Dermis microvascular lymphatic vessel endothelial cell (primary cell): ENCODE measurements at places on chromosomes 7 and 10.

DNA sequence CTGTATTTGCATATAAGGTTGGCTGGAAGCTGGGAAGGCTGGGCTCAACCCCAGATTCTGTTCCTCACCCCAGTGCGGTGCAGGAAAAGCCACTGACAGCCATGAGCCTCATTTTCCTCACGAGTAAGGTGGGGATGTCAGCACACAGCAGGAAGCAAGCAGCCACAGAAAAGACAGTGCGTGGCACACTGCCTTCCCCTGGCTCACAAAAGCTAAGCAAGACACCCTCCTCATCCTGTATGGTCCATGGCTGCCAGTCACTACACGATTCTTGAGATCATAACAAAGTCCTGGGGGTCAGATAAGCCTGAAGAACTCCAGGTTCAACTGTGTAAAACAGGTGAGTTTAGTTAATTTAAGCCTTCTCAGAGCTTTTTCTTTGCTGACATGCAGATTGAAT is 28.9 kb upstream of the DDC start:
- DNase-seq, result no peak

DNA sequence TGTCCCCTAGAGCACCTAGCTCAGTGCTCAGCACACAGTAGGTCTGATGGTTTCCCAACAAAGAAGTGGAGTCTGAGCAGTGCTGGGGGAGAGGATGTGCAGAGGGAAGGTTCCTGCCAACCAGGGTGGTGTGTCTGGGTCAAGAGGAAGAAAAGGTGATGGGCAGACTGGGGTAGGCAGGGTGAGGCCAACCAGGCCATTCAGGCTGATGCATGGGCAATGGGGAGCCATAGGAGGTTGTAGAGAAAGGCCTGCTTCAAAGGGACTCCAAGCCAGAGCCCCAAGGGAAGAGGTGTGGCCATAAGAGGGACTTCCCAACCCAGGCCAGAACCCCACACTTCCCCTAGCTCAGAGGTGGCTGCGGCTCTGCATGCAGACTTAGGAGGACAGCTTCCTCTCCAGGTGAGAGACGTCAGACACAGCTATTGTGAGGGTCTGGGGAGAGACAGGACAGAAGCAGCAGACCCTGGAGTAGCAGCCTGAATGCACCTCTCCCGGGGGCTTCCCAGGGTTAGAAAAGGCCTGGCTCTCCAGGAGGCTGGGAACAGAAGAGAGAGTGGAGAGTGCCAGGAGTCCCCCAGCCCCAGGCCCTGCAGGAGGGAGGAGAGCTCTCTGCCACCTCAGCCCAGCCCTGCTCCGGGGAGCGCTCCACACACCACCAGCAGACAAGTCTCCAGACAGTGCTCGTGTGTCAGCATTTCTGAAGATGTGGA is 87.4 kb upstream of the ZMIZ1 start:
- no peak for DNase-seq

- no peak for DNase-seq
Observed at GRCh38 chr10:90378524-90379076, 479.2 kb downstream of the HTR7 start.

DNA sequence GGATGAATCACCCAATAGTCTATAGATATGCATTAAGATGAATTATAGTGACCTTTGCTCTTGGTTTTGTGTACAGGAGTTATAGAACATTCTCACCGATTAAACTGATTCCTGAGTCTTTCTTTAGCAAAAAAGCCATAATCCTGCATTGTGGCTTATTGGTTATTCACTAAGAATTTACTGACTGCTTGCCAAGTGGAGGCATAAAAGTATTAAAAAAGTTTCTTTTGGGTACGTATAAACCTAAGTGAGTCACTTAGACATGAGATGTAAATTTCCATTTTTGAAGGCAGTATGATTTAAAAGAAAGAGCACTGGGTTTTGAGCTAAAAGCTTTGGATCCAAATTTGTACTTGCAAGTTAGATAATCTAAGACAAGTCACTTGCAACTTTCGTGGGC is 100.7 kb downstream of the CDK6 start:
- DNase-seq, result no peak

- DNase-seq, result peak; percentile 58
Observed at GRCh38 chr10:102449321-102450123, 1.8 kb downstream of the C10orf95 start.

GRCh38 chr10:86267286-86268195 is 99.1 kb downstream of the GRID1 start:
- no peak for DNase-seq

- no peak for DNase-seq
Observed at GRCh38 chr7:11743016-11743415, 89.0 kb downstream of the THSD7A start.

DNA sequence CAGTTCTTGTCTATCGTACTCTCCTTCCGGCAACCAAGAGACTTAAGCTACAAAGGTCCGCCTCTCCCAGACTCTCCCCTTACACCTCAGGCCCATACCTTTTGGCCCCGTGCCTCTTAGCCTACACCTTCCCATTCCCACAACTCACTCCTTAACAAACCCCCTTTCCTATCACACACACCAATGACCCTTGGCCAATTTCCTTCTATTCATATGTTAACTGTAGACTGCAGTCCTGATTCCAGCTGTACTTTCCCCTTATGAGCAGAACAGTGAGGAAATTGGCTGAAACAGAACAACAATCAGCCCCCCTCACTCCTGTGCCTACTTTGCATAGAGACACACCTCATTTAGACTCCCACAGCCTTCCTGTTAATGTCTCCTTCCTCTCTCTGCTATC is 1.4 kb upstream of the TMEM139 start:
- DNase-seq, result no peak

DNA sequence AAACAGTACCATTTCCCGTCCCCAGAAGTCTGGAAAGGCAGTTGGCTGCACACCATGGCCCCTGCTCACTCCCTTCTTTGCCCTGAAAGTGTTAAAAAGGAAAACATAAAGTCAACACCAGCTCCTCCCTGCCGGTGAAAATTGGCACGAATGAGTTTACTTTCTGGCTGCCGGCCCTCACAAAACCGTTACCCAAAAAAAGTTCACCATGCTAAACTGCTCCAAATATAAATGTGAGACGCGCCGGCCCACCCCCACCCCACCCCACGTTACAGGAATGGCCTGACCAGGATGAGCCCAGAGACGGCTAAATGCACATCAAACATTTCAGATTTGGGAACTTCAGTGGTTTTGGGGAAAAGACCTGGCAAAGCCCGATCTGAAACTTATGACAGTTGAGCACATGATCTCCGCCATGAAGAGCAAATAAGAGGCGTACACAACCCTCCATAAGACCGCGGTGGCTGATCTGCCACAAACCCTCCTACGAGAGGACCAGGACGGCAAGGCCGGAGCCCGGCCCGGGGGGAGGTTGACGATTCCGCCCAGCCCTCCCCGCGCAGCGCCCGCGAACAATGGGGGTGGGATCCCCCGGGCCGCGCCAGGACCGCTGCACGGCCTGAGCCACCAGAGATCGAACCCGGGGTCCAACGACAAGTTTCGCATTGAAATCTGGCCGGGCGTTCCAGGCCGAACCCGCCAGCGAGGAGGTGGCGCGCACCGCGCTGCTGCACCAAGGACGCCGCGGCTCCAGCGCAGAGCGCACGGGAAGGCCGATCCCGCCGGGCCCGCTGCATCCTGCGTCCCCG is 952 bp downstream of the DIP2C start:
- no peak for DNase-seq

GRCh38 chr10:124308056-124308645 is 110.6 kb downstream of the OAT start:
- no peak for DNase-seq

DNA sequence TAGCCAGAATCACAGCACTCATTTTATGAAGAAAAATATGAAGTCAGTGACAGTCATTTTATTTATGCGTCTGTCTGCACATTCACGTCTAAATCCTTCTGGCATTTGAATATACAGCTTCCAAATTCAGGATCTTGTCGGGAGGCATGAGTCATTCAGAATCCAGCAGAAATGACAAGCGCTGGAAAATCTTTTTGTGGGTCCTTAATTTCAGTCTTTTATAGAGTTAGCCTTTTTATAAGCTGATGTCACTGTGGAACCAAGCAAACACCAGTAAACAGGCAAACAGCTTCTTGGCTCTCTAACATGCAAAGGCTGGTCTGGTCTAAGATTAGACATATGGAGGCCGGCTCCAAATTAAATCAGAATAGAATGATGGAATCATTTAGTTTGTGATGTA is 388.2 kb upstream of the TEX47 start:
- DNase-seq, result no peak

GRCh38 chr7:129575699-129576098 is 35.8 kb upstream of the NRF1 start:
- DNase-seq, result no peak

DNA sequence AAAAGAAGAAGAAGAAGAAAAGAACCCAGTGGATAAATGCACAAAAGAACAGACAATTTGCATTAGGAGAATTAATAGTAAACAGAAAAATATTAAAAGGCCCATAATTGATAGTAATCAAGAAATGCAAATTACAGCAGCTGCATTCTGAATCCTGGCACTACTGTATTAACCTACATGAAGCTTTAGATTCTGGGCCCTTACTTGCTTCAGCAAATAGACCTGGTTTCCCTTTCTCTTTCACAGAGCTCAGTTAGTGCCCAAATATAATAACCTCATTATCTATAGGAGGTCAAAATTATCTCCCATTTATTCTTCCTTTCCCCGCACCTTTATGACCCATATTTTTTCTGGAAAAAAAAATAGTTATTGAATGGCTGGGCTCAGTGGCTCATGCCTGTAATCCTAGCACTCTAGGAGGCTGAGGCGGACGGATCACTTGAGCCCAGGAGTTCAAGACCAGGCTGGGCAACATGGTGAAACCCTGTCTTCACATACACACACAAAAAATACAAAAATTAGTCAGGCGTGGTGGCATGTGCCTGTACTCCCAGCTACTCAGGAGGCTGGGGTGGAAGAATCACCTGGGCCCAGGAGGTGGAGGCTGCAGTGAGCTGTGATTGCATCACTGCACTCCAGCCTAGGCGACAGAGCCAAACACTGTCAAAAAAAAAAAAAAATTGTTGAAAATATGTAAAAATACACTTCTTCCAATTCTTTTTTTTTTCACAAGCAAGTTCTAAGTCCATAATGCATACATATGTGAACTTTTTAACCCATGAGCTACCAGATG is 36.0 kb upstream of the PIK3AP1 start:
- no peak for DNase-seq

GRCh38 chr7:6628045-6628444 is 9.1 kb upstream of the ZNF316 start:
- DNase-seq, result no peak

- no peak for DNase-seq
Observed at GRCh38 chr7:7201578-7202374, 19.4 kb downstream of the C1GALT1 start.

DNA sequence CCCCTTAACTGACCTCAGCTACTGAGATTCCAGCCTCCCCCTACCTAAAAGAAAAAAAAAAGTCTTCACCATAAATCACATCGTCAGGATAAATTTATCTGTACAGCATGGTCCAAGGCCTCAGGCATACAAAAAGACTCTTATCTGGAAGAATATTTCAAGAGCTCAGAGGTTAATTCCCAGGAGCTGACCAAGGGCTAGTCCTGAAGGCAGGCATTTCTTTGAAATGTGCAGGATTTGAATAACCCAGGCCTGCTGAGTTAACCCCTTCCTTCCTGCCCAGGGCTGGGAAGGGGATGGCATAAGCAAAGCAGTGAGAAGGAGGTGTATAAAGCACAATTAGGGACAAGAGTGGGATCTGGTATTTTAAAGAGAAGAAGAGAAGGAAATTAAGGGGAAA is 111.2 kb downstream of the RNLS start:
- no peak for DNase-seq

- DNase-seq, result no peak
Observed at GRCh38 chr7:34327681-34328080, 330.3 kb upstream of the NPSR1 start.

- no peak for DNase-seq
Observed at GRCh38 chr7:41573443-41573842, 129.4 kb downstream of the INHBA start.

DNA sequence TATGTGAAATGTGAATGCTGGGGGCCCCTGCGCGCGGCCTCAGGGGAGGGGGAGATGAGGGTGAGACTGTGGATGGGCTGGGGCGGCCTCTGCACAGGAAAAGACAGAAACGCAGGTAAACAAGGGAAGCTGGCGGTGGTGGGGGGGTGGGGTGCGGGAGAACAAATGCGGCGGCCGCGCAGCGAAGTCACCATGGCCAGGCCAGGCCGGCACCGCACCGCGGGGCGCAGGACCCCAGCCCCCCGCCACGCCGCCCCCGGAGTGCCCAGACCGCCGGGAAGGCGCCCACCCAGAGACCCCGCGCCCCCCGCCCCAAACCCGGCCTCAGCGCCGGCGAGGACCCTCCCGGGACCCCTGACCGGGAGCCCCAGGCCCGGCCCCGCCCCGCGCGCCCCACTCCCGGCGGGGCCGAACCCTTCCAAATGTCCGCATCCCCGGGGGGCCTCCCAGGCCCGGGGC is 14.5 kb upstream of the DNAAF5 start:
- DNase-seq, result no peak

GRCh38 chr7:68504716-68505115 is 1093.6 kb upstream of the AUTS2 start:
- no peak for DNase-seq

DNA sequence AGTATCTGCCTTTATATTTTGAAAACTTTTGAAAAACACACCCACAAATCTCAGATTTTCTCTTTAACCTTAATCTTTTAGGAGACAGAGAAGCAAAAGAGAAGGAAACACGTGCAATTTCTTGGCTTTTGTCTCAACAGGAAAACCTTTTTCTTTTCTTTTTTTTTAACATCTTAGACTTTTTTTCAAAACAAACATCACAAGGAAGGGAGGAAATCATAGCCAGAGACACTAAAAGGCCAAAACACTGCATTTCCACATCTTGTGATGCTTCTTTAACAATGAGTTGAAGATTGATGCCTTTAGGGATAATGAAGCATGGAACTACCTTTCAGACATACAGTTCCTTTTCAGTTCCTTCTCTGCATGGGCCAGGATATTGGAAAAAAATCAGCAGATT is 136.6 kb upstream of the NRBF2 start:
- DNase-seq, result peak; percentile 17

- DNase-seq, result peak; percentile 42
Observed at GRCh38 chr7:77439572-77439971, 23.4 kb upstream of the GSAP start.

- no peak for DNase-seq
Observed at GRCh38 chr10:124138883-124139348, 45.5 kb upstream of the CHST15 start.

DNA sequence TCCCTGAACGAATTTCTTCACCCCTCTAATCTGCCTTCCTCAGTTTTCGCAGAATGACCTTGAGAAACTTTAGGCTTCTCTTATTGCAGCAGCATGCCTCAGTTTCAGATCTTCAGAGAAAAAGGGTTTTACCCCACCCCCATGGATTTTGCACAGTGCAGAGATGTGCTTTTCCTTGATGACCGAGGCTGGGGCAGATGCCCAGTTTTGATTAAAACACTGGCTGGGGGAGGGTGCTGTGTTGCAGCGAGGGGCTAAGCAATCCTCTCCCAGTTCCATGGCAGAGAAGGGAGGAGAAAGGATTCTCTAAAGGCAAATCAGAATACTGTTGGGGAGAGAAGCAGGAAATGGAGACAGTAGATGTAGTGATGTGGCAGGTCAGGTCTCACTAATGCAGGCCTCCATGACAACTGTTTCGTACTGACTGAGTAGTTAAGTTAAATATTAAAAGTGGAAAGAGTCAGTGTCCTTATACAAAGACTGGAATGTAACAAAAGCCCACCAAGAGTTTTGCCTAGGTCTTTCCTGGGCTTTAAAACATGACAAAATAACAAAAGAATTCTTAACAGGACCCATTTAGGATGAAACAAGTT is 50.8 kb upstream of the PDZD8 start:
- no peak for DNase-seq

- DNase-seq, result no peak
Observed at GRCh38 chr10:29415876-29416275, 127.0 kb downstream of the LYZL1 start.

GRCh38 chr7:100604976-100605911 is 3.1 kb downstream of the PCOLCE start:
- DNase-seq, result peak; percentile 11
